ENCODE measurements at places on chromosomes 5 and 9.

- no peak for DNase-seq
Measured at GRCh38 chr9:37198039-37198729, 77.8 kb downstream of the ZCCHC7 start.

DNA sequence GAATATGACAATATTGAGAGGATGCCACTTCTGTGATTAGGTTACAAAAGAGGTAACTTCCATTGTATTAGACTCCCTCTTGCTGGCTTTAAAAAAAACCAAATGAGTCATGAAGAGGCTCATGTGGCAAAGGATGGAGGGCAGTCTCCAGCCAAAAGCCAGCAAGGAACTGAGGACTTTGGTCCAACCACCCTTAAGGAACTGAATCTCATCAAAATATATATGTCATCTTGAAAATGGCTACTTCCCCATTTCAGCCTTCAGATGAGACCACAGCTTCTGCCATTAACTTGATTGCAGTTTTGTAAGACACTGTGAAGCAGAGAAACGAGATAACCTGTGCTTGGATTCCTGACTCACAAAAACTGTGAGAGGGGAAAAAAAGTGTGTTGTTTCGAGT, 15.5 kb upstream of the TRIM32 start:
- no peak for DNase-seq

- DNase-seq, result no peak
Measured at GRCh38 chr9:14542071-14542470, 151.2 kb downstream of the ZDHHC21 start.

DNA sequence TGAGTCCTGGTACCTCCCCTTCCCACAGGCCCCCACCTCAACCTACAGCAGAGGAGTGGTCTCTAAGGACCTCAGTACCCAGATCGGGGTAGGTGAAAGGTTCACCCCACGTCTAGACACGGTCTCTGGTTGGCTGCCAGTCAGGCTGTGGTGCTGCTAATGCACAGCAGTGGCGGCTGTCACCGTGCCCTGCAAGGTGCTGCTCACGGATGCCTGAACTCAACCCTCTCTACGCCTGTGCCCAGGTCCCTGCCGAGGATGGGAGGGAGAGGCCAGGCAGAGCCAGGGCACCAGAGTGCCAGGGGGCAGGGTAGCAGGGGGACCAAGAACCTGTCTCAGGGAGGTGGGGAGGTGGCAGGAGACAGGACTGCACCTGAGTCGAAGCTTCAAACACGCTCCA, 14.3 kb downstream of the IER5L start:
- DNase-seq, result no peak

GRCh38 chr5:102290004-102290403, 6.1 kb downstream of the SLCO4C1 start:
- DNase-seq, result no peak

DNA sequence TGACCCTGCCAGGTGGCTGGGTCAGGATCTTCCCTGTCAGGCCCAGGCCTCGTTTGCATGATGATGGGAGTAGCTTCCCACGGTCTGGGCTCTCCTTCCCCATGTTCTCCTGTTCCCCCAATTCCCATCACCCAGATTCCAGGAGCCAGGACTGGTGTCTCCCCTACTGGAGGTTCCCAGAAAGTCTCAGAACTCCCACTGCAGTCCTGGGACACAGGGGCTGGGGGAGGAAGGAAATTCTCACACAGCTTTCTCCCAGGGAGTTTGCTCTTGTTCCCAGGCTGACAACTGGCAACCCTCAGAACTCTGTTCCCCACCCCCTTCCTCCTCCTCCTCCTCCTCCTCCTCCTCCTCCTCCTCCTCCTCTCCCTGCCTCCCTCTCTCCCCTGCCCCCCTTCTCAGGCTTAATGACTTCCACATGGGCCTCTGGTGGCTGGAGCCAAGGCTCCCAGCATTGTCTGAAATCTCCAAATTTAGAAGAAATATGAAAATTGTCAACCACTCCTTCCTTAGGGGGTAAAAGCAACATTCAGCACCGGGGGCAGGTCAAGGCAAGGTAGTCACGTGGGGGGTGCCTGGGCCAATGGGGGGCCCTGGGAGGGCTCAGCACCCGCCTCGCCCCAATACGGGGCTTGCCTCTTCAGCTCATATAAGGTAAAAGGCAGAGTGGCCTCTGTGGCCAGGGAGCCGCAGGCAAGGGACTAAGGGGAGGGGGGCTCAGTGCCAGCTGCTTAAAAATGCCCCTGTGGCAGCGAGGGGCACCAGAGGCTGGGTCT, 27.3 kb upstream of the IL17B start:
- DNase-seq, result no peak

Measured in BE2C (cell line).